Activated CD4-positive, CD25-positive, alpha-beta regulatory T cell (primary cell): ENCODE measurements at places on chromosomes 3 and 15.

GRCh38 chr3:173938616-173939015, 541.1 kb downstream of the NLGN1 start:
- no peak for DNase-seq

DNA sequence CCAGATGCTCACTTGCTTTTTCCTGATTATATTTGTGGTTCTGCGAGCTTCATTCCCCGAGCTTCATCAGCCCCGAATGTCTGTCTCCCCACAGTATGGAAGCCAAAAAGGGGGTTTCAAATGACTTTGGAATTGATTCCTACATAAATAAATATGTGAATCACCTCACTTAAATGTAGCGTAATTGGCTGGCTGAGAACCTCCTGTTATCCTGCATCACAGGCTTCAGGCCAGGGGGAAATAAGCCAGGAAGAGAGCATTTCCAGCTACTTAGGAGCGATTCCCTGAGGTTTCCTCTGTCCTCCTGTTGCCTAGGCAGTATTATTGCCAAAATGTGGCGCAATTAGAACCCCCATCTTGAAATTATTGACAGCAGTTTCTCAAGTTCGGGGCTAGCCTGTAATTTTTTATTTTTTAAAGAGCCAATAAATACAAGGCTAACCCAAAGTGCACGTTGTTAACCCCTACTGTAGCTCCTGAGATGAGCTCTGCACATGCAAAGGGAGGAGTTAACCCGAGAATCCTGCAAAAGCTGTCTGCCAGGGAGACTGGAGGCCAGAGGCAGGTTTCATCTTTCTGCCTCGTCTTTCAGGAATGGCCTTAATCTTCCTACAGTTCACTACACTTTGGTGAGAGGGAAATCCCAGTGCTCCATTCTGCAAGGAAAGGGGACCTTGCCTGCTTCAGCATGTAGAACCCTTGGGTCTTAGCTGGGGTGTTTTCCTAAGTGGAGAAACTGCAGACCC, 148.2 kb downstream of the ADAMTS9 start:
- DNase-seq = no peak

DNA sequence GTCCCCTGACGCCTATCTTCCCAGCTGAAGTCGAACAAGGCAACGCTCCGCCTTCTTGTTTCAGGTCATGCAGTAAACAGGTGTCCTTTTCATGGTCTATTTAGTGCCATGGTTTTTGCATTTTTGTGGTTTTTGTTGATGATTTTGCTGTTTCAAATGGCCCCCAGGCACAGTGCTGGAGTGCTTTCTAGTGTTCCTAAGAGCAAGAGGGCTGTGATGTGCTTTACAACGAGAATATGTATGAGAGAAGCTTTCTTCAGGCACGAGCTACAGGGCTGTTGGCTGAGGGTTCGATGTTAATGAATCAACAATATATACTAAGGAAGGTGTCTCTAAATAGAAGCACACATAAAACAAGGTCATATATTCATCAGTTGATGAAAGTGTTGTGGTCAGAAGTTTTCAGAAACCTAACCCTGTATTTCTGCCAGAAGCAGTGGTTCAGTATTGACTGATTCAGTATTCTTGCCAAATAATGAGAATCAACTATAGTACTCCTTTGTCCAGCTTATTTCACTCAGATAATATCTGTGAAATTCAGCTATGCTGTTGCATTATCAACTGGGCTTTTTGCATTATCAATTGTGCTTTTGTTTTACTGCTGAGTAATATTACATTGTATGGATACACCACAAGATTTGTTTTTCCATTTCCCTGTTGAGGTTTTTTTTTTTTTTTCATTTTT, 18.5 kb downstream of the LIMD1 start:
- DNase-seq = no peak

GRCh38 chr3:73378207-73378606, 246.5 kb downstream of the PDZRN3 start:
- no peak for DNase-seq

DNA sequence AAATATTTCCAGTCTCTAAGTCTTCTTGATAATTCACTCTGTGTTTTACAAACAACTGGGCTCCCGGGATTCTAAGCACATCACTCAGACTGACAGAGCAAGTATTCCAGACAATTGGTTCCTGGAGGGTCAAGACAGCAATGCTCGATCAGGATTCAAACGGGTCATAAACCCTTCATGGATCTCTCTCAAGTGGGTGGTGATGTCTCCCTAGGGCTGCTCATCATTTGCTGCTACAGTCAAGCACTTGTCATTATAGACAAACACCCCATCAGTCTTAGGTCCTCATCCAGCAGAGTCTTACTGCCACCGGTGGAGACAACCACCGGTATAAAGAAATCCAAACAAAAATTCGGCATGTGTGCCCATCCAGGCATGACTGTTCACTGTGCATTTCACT, 921.1 kb downstream of the FHIT start:
- no peak for DNase-seq

DNA sequence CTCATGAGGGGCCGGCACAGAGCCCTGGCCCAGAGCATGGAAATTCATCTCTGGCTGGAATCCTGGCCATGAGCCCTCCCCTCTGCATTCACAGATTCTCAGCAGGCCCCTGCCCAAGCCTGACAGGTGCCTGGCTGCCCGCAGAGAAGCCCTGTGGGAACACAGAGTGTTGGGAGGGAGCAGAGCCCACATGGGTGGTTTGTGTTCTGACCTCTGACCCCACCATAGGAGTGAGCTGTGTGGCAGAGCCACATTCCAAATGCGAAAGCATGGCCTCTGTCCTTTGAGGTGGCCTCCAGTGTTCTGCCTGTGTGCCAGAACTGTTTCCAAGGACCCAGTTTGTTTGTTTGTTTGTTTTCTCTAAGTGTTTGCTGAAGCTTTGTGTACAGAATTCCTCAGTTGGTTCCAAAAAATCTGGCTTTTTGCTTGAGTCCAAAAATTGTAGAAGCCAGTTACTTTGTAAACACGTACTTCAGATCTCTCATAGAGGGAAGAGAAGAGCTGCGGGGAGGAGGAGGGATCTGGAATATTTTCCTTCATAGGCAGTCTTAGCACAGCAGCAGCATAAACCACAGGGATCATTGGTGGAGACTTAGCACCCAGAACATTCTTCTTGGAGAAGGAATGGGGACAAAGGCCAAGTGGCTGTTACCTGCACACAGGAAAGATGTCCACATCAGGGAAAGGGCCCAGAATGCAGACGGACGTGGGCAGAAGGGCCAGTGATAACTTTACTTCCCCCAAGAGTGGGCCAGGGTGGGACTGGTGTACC, 36.0 kb downstream of the GRAMD2A start:
- no peak for DNase-seq

DNA sequence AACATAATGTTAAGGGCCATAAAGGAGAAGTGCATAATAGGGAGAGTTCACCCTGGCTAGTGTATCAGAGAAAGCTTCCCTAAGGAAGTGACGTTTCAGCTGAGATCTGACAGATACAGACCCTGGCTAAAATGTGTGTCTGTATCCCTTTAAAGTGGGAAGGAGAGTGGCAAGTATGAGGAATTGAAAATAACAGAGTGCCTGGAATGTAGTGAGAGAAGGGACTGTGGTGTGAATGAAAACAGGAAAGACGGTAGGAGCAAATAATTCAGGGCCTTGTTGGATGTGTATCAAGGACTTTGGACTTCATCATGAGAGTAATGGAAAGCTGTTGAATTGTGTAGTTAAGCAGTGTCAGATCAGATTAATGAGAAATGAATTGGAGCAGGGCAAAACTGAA, 30.5 kb downstream of the NEO1 start:
- DNase-seq = no peak

DNA sequence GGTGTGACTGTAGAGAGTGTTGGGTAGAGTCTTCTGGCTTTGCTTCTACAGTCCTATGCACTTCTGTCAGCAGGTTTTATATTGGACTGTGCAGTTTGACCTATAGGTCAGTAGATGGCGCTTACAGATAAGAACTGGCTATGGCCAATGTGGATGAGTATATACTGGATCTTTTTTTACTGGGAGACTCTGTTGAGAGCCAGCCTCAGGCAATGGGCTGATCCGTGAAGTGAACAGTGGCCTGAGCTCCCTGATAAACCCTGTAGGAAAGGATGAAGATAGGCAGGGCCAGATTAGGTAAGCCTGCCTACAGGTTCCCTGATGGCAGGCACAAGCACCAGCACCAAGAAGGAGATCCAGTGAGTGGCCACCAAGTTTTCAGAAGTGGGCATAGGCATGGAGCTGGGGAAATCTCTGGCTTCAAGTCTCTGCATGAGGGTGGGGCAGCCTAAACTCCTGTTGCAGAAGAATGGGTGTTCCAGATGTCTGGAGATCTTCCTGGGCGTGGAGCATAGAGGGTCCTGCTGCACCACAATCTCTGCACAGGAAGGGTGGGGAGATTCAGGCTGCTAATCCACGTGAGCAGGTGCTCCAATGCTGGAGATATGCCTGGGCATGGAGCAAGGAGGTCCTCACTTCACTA, 326.0 kb upstream of the SGO1 start:
- no peak for DNase-seq

DNA sequence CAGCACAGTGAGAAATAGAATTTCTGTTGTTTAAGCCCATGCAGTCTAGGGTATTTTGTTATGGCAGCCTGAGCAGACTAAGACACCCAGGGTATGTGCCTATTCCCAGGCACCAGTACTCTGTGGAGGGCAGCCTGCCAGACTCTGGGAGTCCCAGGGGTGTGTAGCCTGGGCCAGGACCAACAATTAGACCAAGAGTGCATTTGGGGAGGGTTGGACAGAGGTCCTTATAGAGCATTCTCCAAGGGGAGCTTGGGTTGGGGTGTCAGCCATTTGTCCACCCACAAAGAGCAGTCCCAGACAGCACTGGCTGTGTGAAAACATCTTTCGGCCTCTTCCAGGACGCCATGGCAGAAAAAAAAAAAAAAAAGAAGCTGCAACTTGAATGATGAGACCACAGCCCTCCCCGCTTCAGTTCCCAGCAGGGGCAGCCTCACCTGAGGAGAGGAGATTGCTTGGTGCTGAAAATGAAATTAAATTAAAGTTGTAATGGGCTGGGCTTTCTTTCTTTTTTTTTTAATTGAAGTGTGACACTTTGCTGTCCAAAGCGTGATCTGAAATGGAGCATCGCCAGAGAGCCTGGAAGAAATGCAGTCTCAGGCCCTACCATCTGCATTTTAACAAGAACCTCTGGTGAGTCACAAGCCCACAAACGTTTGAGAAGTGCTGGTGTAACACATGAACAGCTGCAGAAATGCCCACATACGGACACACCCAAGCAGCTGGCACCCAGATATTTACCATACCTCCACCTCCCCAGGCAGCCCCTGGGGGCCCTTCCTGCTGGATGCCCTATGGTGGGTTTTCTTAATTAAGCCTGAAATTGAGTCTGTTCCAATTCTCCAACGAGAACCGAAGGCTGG, 21.3 kb upstream of the CAV3 start:
- DNase-seq = no peak

- DNase-seq = no peak
Observed at GRCh38 chr3:123285066-123285465, 83.3 kb downstream of the SEC22A start.

DNA sequence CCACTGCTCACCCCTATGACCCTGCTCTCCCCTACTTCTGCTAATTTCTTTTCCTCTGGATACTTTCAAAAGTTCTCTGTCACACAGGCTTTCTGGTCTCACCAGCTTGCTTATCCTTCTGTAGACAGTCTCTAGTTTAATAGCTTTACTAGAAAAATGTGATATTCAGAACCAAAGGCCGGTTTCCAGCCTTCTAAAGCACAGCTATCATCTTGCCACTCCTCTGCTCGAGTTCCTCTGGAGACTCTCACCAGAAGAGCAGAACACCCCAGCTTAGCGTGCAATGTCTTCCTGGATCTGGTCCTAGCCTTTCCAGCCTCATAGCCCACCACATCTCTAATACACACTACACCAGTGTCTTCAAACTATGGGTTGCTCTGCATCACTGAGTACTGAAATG, 1.8 kb upstream of the VPS8 start:
- no peak for DNase-seq

DNA sequence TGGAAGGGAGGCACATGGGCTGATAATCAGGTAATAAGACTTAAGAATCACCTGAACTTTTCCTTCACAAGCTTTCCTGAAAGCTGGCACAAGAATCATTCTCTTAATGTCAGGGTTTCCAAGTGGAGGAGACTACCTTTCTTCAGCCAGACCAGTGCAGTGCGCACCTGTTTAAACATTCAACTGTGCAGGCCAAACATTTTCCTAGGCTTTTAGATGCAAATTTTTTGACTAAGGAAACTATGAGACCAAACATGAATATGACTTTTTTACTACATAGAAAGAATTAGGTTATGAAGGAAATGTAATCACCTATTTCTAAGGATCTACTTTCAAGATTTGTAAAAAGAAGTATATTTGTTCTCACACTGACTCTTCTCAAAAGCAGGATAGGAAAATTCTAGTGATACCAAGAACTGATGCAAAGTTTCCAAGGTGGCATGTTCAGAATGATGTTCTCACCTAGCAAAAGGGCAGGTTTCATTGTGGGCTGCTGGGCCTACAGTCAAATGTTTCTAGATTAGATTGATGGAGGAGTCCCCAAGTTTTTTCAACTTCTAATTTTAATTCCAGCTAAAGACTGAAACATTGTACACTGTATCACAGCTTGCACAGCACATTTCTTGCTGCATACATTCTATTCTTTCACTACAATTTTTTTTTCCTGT, 339.1 kb downstream of the TIGIT start:
- DNase-seq = no peak

- DNase-seq = peak; percentile 82
Observed at GRCh38 chr3:124730129-124730940, at the start of gene UMPS. UMPS (plus strand) TSS chr3:124730452; CDS start chr3:124730472, 20 bp downstream.

GRCh38 chr15:29686079-29686425, 136.2 kb downstream of the TJP1 start:
- DNase-seq = no peak

DNA sequence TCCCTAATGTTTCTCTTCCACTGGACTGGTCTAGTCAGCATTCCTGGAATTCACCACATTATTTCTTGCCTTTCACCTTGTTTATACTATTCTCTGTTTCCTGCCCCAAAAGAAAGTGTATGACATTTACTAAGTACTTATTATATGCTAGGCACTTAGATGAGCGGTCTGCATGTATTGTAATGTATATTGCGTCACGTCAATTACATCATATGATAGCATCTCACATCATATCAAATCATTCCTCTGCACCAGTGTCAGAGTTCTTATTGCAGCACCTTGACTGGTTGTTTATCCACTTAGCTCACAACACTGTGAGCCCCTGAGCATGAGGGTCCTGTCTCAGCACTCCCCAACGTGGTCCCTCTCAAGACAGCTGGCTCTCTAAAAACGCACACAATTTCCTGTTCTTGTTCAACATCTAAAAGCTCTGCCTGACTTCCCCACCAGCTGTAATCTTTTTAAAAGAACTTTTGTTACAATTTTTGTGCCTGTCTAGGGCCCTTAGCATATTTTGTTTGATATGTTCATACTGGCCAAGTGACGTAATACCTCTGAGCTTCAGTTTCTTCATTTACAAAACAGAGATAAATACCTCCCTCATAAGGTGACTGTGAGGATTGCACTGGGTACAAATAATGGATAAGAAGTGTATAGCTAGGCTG, 58.8 kb downstream of the ARHGAP31 start:
- DNase-seq = no peak

DNA sequence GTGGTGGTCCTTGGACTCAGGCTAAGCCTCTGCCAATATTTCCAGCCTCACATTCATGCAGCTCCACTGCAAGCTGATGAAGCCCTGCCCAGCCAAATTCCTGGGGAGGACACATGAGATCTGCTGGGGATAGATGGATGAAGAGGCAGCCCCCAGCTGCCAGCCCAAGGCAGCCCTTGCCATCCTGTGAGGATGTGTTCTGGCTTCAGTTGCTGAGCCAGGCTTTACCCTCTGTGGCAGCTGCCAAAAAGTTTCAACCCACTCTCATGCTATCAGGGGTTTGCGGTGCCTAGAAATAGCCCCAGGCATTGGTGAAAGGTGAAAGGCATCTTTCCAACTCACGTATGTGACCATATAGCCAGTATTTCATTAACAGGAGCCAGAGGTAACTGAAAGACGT, 37.6 kb downstream of the C2CD4A start:
- DNase-seq = no peak

GRCh38 chr15:95760508-95760907, 570.0 kb upstream of the NR2F2 start:
- no peak for DNase-seq
